ENCODE measurements at places on chromosomes 13 and 19.

DNA sequence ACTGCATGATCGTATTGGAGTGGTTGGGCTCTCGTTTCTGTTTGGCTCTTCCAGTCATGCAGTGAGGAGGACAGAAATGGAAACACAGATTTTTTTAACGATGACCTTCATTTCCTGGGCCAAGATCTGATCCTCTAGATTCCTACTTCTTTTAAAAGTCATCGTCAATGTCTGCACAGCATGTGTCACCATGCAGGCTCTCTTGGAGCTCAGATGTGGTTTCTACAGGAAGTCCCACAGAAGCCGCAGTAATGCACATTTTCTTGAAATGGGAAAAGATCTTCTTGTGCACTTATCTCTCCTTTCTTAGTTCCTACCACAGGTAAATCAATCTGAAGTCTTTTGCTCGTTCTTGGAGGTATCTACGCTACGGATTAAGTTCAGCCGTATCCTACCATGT, 626.9 kb downstream of the EFNB2 start:
- DNase-seq, result no peak

GRCh38 chr13:39538816-39539790, 63.9 kb downstream of the LHFPL6 start:
- DNase-seq, result no peak

DNA sequence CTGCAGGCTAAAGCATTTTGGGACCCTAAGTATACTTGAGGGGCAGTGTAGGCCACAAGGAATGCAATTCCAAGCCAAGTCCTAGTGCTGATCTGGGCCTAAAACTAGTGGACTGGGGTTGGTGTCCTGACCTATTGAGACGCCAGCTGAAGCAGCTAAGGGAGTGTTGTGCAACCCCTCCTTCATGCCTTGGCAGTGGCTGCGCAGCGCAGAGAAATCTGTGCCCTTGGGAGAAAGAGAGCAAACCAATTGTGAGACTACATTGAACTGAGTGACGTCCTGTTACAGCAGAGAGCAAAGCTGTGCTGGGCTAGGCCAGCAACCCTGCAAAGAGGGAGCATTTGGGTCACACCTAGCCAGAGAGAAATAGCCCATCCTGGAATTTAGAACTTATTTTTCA, 2715.0 kb upstream of the PCDH20 start:
- no peak for DNase-seq

GRCh38 chr13:73367886-73368285, 309.1 kb downstream of the KLF5 start:
- DNase-seq, result no peak

DNA sequence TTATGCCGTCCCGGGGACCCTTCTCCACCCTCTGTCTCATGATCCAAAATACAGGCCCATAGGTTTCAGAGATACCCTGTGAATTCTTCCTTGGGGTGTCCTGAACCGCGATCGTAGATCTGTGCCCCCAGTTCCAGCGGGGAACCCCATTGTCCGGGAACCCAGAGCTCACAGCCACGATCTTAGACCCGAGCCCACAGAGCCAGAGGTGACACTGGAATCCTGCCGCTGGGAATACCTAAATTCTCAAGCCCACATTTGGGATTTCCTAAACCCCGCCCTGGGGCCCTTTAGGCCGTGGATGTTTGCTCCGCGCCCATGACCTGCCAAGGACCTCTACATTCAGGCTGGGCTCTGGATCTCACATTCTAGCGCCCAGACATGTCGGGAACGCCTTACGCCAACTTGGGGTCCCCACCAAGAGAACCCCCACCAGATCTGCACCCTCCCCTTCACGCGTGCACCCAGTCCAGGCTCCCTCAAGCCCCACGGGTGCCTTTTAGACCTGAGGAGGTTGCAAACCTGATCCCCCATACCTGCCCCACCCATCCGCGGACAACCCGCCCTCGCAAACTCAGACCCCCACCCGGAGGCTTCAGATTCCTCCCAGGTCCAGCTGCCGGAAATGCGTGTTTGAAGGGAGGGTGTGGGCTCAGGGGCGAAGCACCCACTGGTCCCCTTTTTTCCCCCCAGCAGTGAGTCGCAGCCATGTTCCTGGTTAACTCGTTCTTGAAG, 605 bp downstream of the CAPNS1 start:
- no peak for DNase-seq

DNA sequence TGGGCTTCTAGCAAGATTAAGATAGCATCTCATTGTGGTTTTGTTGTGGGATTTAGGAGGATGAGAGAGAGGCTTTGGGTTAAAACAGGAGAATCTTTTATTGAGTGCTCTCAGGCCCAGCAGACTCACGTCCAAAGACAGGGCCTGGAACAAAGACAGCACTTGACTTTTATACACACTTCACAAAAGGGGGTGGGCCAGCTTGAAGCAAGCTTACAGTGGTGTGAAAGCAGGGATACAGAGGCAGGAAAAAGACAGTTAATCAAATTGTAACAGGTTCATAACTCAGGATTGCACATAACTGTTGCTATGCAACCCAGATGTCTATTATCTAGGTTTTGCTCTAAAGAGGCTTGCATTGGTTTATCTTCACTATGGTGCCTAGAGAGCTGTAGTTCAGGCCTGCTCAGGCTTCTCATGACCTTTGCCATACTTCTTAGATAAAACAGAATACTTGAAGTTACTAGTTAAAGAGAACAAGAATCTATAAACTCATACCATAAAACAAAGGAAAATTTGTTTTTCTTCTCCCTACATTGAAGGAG, 42.2 kb upstream of the CEACAM21 start:
- DNase-seq, result no peak
